ENCODE measurements at places on chromosomes 7 and 10.
A peak's percentile ranks its signal among the peaks of the same experiment; 100 is the strongest.

GRCh38 chr7:70595755-70596597, 536.0 kb upstream of the GALNT17 start:
- no peak for DNase-seq

- DNase-seq: no peak
Measured at GRCh38 chr10:97169911-97170693, 15.7 kb downstream of the SLIT1 start.

GRCh38 chr7:102050864-102051460, 233.5 kb downstream of the CUX1 start:
- no peak for DNase-seq

DNA sequence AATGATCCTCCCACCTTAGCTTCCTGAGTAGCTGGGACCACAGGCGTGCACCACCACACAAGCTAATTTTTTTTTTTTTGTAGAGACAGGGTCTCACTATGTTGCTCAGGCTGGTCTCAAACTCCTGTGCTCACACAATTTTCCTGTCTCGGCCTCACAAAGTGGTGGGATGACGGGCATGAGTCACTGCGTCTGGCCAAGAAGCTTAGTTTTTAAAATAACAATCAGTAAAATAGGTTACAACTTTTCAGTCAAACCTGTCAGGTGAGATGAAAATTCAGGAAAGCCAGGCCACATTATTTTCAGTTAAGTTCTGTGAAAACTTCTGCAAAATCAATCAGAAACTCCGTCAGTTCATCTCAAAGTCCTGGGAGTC, 55.4 kb downstream of the FAM241B start:
- DNase-seq: no peak

- DNase-seq: no peak
Measured at GRCh38 chr7:400901-401485, 111.0 kb downstream of the FOXL3 start.

DNA sequence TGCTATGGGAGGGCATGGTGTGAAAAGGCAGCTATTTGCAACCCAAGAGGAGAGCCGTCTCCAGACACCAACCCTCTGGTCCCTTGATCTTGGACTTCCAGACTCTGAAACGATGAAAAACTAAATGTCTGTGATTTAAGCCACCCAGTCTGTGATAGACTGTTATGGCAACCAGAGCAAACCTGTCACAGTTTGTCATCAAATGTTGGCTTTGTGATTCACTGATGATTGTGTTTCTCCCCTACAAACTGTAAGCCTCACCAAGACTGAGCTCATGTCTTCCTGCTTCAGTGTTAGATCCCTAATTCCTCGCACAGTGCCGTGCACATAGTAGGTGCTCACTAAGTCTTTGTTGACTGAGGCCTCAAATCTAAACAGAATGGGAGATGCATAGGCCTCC, 224.6 kb upstream of the PITRM1 start:
- DNase-seq: peak; percentile 43

DNA sequence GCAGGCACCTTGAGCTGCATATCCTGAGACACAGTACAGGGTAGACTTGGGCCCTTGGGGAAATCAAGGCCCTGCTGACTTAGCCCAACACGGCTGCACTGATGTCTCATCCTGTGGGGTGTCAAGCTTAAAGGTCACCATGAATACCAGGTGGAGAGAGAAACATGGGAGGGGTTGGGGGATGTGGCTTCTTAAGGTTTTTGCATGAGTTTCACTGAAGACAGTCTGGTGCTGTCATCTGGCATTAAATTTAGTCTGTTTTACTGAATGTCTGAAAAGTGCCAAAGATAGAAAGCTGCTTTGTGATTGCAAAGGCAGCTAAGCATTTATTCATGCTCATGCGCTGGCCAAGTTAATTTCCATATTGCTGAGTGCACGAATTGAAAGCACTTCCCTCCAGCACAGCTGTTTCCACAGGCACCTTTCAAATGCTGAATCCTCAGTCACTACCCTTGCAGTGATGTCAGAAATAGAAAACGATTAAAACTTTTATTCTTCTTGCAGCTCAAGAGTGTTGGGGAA, 102.1 kb downstream of the OSBPL3 start:
- no peak for DNase-seq

DNA sequence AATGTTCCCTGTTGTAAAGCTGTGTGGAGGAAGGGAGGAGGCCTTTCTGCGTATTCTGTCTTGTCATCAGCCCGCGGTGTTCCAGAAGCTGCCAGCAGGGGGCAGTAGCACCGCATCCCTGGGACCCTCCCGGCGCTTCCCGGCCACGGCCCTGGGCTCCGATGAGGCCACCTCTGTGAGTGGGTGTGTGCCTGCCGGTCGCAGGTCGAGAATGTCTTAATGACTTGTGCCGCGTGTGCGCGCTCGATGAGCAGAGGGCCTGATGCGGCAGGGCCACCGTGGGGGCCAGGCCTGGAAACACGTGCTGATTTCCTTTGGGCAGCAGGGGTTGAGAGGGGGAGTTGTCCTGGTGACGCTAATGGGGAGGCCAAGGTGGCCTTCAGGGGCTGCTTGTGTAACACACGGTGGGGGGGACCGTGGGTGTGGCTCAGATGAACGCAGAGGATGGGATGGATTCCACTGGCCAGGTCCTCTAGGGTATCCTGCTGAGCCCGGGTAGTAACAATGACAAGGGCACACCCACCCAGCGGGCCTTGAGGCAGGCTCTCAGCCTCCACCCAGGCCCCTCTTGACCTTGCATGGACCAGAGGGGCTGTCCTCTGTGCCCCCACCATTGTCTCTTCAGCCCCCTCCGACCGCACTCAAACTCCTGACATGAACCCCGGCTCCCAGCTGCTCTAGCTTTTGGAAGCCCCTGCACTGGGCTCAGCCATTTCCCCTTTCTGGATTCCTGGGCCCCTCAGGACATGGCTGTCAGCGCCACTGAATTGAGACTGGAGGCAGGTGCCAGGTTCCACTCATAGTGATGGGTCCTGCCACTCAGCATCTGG, 135.9 kb upstream of the PODXL start:
- DNase-seq: peak; percentile 53

DNA sequence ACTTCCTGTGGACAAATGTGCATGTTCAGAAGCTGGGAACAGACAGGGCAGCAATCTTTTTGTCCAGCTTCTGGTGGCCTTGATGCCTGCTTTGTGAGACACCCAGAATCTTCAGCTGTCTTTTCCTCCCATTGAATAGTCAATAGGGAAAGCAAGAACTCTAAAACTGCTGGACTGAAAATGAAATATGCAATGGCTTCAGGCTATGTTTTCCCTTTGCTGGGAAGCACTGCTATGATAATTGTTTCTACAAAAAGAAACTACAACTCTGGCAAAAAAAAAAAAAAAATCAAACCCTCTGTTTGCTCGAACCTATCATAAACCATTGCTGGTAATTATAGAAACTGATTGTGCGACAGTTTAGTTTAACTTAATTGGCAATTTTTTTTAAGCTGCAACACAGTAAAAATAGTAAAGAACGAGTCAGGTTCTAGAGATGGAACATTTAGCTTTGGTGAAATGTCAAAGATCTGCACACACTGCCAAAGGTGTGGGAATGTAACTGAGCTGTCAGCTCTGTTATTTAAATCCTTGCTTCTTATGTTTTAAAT, 79.1 kb upstream of the NEUROD6 start:
- no peak for DNase-seq

- DNase-seq: no peak
Measured at GRCh38 chr7:106193661-106194060, 81.5 kb upstream of the SYPL1 start.

DNA sequence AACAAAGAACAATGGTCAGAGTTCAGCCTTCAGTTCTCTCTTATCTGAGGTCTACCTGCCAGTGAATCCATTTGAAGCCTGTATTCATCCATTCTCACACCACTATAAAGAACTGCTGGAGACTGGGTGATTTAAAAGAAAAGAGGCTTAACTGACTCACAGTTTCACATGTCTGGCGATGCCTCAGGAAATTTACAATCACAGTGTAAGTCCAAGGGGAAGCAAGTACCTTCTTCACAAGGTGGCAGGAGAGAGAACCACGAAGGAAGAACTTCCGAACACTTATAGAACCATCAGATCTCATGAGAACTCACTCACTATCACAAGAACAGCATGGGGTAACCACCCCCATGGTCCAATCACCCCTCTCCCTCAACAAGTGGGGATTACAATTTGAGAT, 33.0 kb upstream of the SLC25A13 start:
- no peak for DNase-seq

DNA sequence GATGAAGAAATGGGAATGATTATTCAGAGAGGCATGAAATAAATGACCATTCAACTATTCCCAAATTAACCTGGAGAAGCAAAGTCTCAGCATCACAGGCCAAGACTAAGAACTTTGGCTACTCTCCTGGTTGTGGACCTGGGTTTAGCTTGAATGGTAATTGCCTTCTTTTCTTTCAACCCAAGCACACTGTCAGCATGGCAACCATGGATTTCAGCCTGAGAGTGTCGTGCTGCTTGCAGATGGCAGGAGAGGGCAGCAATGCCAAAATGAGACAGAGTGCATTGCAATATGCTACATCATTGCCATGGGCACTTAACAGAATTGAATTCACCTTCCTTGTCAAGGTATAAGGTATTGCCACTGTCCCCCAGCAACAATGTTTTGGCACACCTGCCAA, 767.2 kb downstream of the REEP3 start:
- no peak for DNase-seq

DNA sequence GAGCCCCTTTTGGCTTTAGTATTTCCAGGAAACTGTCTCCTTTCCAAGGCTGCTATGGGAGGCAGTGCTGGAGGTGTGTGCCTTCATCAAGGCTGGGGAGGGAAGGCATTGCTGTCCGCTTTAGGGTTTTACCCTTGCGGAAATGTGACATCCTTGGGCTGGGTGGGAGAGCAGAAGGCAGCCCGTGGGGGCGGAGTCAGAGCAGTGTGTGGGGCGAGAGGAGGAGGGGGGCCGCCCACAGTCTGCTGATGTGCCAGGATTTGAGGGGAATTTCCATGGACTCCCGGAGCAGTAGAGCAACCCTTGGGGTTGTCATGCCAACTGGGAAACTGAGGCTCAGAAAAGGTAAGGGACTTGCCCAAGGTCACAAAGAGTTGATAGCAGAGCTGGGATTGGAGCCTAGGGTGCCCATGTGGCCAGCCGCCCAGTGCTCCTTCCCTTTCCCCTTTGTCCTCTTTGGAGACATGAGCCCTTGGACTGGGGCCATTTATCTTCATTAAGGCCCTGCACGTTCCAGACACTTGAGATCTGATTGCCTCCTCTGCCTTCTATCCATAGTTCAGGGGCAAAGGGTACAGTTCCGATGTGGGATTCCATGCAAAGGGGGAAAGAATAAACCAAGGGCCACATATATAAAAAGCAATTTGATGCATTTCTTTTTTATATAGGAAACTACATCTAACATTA, 22.2 kb downstream of the TSPAN15 start:
- DNase-seq: no peak

DNA sequence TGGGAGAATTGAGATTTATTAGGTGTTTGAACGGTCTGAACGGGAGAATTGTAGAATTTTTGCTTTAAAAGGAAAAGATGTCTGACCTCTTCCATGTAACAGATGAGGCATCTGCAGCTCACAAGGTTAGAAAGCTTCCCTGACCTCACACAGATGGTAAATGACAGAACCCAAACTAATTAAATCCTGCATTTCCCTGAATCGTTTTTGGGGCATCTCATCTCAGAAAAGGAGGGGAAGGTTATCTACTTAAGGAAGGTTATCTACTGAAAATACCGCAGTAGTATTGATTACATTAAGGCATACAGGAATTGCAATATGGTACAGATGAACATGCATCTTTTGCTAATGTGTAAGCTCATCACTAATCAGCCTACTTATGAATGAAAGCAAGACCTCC, 278.3 kb downstream of the CCDC3 start:
- DNase-seq: no peak

- no peak for DNase-seq
Measured at GRCh38 chr7:106183952-106184351, 71.8 kb upstream of the SYPL1 start.

- DNase-seq: peak; percentile 73
Measured at GRCh38 chr7:128427289-128427891, 17.6 kb upstream of the IMPDH1 start.

DNA sequence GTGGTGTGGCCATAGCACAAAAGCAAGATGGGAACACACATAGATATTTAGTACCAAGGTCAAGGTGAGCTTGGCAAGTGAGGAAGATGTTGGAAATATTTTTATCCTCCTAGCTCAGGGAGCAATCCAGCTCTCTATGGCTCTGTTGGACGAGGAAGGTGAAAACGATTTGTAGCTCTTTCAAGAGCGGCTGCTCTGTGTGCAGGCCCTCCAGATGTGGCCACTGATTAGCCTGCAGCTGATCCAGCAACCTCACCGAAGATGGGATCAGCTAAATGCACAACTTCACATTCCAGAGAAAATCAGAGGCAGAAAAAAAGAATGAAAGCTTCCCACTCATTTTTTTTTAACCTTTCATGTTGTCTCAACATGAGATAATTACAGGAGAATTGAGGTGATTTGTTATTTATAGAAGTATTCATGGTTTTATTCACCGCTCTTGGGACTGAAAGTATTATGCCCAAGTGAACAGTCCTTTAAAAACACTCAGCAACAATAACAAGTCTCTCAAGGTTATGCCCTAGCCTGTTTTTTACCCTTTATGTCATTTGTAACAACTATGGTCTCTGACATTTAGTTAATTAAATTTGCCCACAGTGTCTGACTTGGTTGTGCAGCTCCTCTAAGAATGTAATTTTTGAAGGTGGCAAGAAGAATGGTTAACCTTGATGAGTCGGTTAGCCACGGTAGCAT, 213.6 kb upstream of the ADARB2 start:
- DNase-seq: no peak

GRCh38 chr10:71396711-71397295, at the start of gene CDH23:
TSS of gene CDH23 (plus strand) at chr10:71396920. CDS start at chr10:71439832, 42,912 bp downstream.
- no peak for DNase-seq

DNA sequence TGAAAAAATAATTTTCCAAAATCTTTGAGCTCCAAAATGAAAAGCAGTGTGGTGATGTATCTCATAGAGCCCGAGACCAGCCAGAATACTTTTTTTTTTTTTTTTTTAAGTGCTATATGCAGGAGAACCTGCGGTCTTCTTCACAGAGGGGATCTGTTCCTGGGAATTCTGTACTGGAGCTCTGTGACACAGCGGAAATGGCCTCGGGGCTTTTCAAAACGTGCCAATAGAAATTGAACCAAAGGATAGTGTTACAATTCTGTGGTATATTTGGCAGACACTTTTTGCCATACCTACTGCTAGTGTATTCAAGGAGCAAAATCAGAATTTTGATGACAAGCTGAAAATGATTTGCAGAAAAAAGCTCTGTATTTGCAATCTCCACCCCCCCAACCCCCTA, 1429.3 kb upstream of the LRRTM3 start:
- no peak for DNase-seq

DNA sequence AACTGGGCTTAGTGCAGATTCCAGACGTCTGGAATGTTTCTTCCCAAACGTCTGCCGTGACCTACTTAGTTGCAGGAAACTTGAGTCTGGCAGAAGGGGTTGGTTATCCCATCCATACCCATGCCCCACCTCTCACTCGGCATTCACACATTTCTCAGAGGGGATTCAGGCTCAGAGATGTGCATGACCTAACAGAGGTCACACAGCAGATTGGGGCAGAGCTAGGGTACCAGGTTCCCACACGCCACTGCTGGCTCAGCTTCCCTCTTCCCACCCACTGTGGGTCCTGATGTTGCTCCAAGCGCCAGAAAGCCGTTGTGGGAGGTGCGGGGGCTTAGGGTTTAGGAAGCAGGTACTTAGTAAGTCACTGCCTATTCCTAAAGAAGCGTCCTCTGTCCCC, 3.0 kb downstream of the UCMA start:
- no peak for DNase-seq

All from ELR (cell line).